LHCN-M2 (cell line): ENCODE measurements at places on chromosomes 7 and 10. TPM values are rescaled to one million over a fixed set of nuclear protein-coding genes. Genes with fewer than 3 reads are reported as not detected.

UCMA gene
- not detected in 2 replicates for total RNA-seq

RSU1 gene
- 91.4 and 96.4 TPM in 2 replicates for total RNA-seq

HOXA7 gene
- total RNA-seq: 4.5 and 8.3 TPM in 2 replicates

DNA sequence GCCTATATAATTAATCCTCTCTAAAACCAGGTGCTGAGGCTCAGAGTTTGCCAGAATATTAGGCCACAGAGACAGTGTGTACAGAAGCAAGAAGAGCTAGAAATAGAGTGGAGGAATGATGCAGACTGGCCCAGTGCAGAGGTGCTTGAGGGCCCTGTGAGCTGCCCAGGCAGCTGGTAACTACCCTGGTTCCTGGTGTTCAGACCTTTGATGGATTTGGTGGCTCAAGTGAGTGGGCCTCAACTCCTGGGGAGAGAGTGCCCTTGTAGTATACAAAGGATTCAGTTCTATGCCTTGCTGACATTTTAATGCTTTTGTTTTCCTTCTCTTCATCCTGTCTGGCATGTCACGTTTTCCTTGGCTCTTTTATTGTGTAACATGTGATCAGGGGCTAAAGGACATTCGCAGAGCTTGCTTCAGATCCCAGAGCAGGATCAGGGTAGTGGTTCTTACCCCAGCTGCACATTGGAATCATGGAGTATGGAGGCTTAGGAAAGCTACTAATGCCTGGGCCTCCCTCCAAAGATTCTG, 20.0 kb downstream of the LRRC4 start:
- no peak for DNase-seq

DNA sequence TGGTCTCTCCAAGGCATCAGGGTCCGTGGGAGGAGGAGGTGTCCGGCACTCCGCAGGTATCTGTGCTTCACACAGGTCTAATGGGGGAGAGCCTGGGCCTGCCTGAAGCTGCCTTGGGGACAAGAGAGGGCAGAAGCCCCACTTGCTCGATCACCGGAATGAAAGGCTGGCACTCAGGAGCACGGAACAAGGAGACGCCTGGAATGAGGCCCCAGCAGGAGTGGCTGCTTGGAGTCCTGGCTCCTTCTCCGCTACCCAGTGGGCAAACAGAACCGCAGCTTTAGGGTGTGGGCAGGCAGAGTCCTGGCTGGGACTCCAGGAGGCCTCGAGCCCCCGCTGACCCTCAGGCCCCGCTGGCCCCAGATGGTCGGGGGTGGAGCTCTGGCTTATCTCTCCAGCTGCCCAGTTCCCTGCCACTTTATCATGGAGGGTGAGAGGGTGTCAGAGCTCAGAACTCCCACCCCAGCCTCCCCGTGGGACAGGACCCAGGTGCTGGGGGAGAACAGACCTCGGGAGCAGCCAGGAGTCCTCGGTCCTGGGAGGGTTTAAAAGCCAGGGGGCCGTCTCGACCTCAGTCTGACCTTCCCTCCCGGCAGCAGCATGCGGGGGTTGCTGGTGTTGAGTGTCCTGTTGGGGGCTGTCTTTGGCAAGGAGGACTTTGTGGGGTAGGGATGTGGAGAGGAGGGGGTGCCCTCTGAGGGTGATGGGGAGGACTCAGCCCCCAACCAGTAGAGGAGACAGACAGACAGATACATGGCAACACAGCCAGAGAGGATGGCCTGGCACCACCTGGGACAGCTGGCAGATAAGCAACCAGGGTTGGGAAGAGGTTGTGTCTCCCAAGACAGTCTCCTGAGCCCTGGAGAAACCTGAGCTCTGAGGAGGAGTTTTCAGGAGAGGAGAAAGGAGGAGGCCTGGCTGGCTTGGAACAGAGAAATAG, at the start of gene CPA1:
Gene CPA1, plus strand, starts transcription at position 574 of the 940 bp plus-strand sequence. Its CDS starts 27 bp downstream, at position 601.
- DNase-seq: peak; percentile 36
